ENCODE measurements at places on chromosomes 11 and 22.

GRCh38 chr22:37273846-37274225, 8.5 kb upstream of the CYTH4 start:
- DNase-seq = no peak

- DNase-seq = no peak
Measured at GRCh38 chr11:110455718-110456117, 26.0 kb downstream of the FDX1 start.

DNA sequence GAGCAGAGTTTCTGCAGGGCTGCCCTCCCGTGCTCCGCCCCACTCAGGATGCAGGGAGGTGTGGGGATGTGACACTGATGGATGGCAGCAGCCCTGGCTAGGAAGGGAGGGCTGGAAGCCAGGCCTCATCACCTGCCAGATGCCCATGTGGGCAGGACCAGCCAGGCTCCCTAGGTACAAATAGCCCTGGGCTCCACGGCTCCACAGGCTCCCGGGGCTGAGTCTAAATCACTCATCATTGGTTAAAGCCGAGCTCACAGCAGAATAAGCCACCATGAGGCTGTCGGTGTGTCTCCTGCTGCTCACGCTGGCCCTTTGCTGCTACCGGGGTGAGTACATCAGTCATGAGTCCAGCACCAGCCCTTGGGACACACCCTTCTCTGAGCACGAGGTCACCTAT, at the start of gene SCGB1D1:
SCGB1D1 (plus strand) TSS at position 206 of the 400 bp plus-strand sequence; CDS start at position 275, 69 bp downstream.
- no peak for DNase-seq

DNA sequence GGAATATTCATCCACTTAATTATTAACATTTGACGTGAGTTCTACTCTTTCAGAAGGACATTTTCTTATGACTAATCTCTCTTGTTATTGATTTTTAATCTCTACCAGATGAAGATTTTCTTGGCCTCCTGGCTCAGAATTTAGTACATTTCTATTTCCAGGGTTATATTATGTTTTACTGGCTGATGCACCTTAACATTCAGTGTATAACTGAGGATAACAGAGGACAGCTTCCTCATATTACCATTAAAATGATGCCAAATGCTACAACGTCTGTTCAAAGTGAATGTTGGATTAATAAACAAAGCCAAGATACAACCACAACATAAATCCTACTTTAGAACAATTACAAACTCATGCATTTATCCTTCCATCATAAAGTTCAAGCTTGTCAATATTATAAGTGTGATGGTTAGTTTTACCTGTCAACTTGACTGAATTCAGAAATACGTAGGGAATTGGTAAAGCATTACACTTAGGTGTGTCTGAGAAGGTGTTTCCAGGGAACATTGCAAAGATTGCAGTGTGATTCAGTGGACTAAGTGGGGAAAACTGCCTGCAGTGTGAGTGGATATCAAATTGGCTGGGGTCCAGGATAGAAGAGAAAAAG, 485.2 kb downstream of the LRRC4C start:
- DNase-seq = no peak

DNA sequence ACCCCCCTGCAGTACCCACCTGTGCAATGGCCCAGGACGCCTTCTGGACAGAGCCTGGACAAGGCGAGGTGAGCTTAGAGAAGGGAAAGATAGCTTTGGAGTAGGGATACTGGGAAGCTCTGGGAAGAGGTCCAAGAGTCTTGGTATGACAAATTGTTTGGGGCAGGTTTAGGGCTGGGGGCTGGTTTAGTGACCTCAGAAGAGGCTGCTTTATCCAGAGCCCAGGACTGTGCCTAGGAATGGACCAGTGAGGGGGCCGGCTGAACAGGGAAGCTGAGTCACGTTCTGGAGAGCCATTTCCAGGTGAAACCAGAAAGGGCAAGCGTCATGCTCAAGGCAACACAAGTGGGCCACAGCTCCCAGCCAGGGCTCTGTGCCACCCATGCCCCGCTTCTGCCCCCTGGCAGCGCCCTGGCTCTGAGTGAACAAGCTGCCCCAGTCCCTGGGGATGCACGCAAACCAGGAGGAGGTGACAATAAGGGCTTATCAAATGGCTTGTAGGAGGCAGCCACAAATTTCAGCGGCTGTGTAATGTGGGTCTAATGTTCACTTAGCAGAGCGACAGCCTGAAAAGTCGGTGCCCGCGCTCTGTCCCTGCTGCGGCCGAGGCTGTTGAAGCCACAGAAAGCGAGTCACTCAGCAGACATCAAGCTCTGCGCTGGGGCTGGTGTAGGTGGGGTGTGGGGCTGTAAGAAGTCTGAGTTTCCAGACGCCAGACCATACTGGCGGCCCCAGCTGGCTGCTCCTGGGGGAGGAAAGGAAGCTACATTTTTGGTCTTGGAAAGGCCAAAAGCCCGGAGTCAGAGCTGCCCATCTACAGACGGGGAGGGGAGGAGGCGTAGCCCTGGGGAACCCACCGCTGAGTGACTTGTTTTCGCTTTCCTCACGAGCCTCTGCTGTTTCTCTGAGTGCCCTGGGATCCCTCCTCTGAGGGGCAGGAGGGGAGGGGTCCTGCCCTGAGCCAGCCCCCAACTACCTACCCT, 18.3 kb upstream of the SYT7 start:
- peak; percentile 12 for DNase-seq

- DNase-seq = peak; percentile 91
Measured at GRCh38 chr11:36746886-36747710, 149.1 kb upstream of the RAG2 start.

DNA sequence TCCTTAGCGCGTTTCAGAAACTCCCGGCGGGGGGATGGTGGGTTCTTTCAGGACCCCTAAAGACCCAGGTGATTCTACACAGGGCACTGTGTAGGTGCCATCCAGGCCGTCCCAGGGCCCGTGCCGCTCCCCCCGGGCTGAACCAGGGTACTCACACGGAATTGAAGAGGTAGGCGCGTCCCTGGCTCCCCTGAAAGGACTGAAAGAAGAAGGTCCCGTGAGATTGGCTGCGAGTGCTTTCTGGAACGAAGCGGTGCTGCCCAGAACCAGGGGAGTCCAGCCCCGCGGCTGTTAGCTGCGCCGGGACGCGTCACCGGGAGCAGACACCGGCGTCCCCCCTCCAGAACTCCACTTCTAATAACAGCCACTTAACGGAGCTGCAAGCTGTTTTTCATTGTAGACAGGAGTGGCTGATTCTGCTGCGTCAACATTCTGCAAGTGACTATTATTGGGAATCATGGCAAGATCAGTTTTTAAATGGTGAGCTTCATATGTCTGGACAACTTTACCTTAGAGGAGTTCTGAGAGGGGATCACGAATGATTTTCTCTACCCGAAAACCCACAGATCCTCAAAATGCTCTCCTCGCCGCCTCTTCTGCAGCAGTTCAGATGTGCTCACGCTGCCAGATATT, 31.8 kb downstream of the YPEL1 start:
- no peak for DNase-seq

- DNase-seq = no peak
Measured at GRCh38 chr11:69904974-69905535, 85.8 kb upstream of the FGF3 start.

- DNase-seq = peak; percentile 72
Measured at GRCh38 chr11:114399490-114400215, 658 bp downstream of the C11orf71 start.

- DNase-seq = no peak
Measured at GRCh38 chr11:44290208-44290607, 19.7 kb downstream of the ALX4 start.

DNA sequence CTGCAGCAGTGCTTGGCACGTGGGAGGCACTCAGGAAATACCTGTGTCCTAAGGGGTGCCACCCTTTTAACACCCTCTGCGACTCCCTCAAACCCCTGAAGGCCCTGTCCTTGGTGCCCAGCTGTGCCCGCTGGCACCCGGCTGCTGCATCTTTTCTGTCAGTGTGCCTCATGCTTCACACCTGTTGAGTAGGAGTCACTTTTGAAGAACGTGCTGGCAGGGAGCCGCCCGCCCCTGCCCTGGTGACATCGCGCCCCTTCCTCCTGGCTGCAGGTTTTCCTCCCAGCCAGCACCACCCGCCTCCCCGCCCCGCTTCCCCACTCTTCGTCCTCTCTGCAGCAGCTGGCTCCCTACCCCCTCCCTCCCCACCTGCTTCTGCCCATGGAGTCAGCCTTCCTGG, 17.8 kb downstream of the FRMD8 start:
- no peak for DNase-seq

GRCh38 chr11:972523-973211, 47.0 kb downstream of the AP2A2 start:
- no peak for DNase-seq

- DNase-seq = no peak
Measured at GRCh38 chr11:116184763-116185162, 588.0 kb downstream of the BUD13 start.

- no peak for DNase-seq
Measured at GRCh38 chr11:8763070-8763685, 80.6 kb downstream of the RPL27A start.

GRCh38 chr22:45911601-45912271, 65.2 kb downstream of the WNT7B start:
- peak; percentile 13 for DNase-seq

DNA sequence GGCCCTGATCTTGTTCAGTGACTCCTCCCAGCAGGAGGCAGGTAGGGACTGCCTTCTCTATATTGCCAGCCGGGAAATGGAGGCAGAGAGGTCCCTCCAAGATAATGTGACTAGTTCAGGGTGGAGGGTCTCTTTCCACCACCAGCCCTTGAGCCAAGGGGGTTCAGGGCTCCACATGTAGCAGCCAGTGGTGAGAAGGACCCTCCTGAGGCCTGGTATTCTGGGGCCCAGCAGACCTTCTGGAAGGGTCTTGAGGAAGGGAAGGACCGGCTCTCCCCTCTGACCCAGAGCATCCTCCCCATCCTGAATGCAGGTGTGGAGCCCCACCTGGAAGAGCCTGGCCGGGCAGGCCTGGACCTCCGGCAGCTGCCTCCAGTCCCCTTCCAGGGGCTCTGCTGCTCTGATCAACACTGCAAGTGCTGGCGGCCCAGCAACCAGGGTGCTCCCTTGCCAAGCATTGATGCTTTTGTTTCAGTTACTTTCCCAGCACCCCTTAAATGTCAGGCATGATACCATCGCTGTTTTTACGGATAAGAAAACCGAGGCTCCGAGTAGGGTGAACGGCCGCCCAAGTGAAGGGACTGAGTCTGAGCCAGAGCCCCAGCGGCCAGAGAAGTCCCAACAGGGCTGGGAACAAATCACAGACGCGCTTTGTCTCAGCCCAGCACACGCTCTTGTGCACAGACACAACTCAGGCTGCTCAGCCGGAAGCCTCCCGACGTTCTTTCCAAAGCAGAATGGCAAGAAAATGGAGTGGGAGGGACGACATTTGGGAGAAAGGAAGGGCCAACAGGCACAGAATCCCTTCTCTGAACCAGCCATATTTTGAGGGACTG, 38.8 kb downstream of the DKK3 start:
- DNase-seq = no peak

GRCh38 chr11:69791276-69792180, 16.4 kb upstream of the FGF4 start:
- peak; percentile 50 for DNase-seq

DNA sequence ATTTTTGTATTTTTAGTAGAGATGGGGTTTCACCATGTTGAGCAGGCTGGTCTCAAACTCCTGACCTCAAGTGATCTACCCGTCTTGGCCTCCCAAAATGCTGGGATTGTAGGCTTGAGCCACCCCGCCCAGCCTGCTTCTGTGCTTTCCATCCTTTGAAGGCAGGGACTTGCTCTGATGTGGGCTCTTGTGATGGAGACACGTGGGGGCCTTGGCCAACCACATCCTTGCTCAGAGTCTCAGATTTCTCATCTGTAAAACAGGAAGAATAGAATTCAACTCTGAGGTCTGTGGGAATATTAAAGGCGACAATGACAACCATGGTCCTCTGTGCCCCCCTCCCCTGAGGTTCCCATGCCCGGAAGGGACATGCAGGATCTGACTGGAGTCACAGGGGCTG, 3.8 kb upstream of the GGA1 start:
- no peak for DNase-seq

- no peak for DNase-seq
Measured at GRCh38 chr11:78205256-78205655, 16.5 kb downstream of the USP35 start.

GRCh38 chr11:79046366-79046765, 394.5 kb downstream of the TENM4 start:
- DNase-seq = no peak

- DNase-seq = no peak
Measured at GRCh38 chr11:59243633-59244032, 30.9 kb upstream of the MPEG1 start.

GRCh38 chr11:102516179-102516578, 14.4 kb downstream of the MMP7 start:
- DNase-seq = no peak

DNA sequence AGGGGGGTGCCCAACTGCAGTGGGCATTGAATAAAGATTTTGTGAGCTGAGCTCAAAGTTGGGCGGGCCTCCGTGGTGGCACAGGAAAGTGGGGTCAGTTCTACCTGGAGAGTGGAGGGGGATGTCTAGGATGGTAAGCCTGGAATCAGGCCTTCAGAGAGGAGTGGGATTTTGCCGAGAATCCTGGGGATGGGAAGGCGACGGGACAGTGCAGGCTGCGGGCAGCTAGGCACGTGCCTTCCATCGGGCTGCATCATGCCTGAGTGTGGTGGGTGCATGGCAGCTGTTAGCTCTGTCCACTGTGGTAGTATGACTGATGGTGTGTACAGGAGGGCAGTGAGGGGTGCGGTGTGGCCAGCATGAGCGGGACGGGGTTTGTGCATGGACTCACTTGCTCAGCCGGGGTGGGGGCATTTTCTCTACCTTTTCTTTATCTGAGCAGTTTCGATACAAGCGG, 3.6 kb downstream of the SHANK3 start:
- DNase-seq = no peak

- DNase-seq = no peak
Measured at GRCh38 chr11:11122749-11123148, 230.3 kb downstream of the CSNK2A3 start.

GRCh38 chr11:85827748-85828639, 17.1 kb upstream of the SYTL2 start:
- DNase-seq = peak; percentile 86

DNA sequence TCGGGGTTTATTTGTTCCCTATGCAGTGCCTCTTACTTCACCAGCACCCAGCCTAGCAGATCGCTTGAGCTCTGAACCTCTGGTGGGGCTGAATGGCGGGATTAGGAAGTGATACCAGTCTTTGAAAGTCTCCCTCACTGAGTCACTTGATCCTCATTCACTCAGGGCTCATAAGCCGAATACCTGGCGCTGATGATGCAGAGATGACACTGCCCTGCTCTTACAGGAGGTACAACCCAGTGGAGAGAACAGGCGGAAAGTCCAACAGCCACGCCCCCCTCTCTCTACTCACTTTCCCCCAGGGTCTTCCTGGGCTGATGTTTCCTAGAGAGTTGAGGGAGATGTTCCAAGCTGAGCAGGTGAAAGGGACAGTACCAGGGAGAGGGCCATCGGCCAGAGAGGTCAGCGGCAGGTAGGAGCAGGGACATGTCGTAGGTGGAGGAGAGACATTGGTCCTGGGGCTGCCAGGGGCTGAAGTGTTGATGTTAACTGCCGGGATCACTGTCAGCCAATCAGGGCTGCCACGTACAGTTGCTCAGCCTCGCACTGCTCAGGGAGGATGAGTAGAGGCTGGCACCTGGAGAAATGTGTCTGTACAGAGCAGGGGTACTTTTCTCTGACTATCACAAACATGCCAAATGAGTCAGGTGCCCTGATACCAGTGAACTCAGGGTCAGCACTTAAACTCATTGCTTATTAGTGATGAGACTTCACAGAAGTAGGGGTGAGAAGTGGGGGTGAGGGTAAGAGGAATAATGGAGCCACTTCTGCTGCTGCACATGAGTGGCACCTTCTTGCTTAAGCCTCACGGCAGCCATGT, 9.9 kb upstream of the APOBEC3A start:
- DNase-seq = no peak

- DNase-seq = peak; percentile 50
Measured at GRCh38 chr22:46815896-46816731, 53.7 kb downstream of the TBC1D22A start.

- DNase-seq = peak; percentile 62
Measured at GRCh38 chr11:7892059-7892699, 38.9 kb downstream of the OR10A6 start.
